Small intestine (tissue), 16 donors: ENCODE measurements at places on chromosomes 1 and 21.

DNA sequence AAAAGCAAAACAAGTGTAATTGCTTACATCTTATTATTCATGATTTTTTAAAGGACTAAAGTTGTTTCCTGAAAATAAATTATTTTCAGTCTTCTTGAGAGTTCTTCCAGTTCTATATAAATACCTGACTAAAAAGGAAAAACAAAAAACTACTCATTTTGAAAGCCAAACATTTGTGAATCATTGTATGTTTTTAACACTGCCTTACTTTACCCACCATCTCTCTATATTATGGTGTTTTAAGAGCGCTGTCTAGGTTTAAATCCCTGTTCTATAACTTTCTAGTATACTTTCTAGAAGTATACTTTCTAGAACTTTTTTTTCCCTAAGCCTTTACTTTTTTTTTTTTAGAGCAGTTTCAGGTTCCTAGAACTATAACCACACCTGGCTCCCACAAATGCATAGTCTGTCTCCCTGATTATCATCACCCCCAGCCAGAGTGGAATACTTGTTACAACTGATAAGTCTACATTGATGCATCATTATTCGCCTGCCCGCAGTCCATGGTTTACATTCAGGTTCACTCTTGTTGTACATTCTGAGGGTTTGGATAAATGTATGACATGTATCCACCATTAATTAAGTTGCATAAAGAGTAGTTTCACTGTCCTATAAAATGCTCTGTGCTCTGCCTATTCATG lies 9.8 kb downstream of the RSBN1 start:
- no peak overlapping the region for H3K27ac ChIP-seq
- H3K4me1 ChIP-seq = peaks cover 3% of the 10 kb centered on the region
- no peaks in the 10 kb centered on the region for H3K27me3 ChIP-seq

DNA sequence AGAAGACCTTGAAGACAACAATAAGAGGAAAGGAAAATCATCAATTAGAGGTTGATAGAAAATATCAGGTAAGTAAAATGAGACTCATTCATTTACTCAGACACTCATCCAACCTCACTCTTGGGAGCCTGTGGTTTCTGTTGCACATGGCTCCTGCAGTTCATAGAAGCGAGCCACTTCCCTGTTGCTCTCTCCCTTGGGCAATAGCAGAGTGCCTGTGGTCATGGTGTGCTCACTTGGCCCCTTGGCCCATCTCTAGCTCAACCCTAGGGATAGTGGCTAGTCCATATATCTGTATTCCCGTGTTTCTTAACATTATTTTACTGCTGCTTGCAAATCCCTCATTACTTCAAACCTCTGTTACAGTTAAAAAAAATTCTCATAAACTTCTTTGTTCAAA lies 368.6 kb downstream of the PTPRC start:
- no peak for DNase-seq
- no peak overlapping the region for H3K27ac ChIP-seq
- no peak overlapping the region for H3K4me3 ChIP-seq

- no peak for DNase-seq
- H3K27ac ChIP-seq = no peak overlapping the region
- H3K4me3 ChIP-seq = no peak overlapping the region
- H3K4me1 ChIP-seq = no peaks in the 10 kb centered on the region
- no peaks in the 10 kb centered on the region for H3K27me3 ChIP-seq
Measured at GRCh38 chr1:230335861-230336522, 90.1 kb downstream of the PGBD5 start.

DNA sequence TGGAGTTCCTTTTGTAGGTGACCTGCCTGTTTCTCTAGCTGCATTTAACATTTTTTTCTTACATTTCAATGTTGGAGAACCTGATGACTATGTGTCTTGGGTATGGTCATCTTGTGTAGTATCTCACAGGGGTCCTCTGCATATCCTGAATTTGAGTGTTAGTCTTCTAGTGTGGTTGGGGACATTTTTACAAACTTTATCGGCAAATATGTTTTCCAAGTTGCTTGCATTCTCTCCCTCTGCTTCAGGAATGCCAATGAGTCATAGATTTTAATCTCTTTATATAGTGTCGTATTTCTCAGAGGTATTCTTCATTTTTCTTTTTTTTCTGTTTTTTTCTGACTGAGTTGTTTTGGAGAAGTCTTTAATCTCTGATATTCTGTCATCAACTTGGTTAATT lies 684.0 kb downstream of the NCAM2 start:
- H3K4me1 ChIP-seq = no peaks in the 10 kb centered on the region
- H3K4me3 ChIP-seq = no peak overlapping the region
- no peak for DNase-seq
- no peaks in the 10 kb centered on the region for H3K36me3 ChIP-seq

DNA sequence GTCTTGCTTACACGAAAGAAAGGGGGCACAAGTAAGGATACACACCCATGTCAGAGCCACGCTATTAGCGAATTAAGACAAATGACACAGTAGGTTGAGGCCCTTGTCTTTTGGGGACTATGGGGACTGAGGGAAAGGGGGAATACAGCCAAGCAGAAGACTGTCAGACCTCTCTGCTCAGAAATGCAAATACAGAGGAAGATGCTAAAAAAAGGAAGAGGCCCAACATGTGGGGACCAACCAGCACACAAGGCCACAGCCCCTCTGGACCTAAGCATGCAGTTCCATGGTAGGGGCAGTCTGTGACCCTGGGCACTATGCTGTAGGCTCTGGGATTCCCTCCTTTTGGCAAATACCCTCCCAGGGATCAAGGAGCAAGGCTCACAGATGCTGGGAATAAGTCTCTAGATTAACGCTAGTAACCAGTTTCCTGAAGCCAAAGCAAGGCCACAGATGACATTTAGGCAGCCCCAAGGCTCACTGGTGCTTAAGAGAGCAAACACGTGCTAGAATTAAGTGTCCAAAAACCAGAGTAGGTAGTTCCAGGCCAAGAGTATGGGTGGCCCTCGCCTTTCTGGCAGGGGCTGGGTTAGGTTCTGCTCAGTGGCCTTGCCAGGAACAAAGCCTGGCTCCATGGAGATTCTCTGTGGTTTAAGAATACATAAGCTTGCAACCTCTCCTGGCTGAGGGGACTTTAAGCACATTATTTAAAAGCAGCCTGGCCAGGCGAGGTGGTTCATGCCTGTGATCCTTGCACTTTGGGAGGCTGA lies 38.2 kb downstream of the RABIF start:
- H3K27me3 ChIP-seq = no peaks in the 10 kb centered on the region
- H3K4me3 ChIP-seq = no peak overlapping the region
- no peak for DNase-seq
- H3K36me3 ChIP-seq = no peaks in the 10 kb centered on the region
- no peaks in the 10 kb centered on the region for H3K4me1 ChIP-seq
- no peak overlapping the region for H3K27ac ChIP-seq

- peaks cover 2% of the 10 kb centered on the region for H3K36me3 ChIP-seq
- H3K4me1 ChIP-seq = no peaks in the 10 kb centered on the region
- H3K27ac ChIP-seq = no peak overlapping the region
- no peak overlapping the region for H3K4me3 ChIP-seq
- no peaks in the 10 kb centered on the region for H3K27me3 ChIP-seq
Measured at GRCh38 chr1:213110349-213111300, 59.6 kb downstream of the RPS6KC1 start.
